ENCODE measurements at places on chromosomes 2 and 18.

- DNase-seq: no peak
Observed at GRCh38 chr2:832635-833034, 118.0 kb upstream of the SNTG2 start.

DNA sequence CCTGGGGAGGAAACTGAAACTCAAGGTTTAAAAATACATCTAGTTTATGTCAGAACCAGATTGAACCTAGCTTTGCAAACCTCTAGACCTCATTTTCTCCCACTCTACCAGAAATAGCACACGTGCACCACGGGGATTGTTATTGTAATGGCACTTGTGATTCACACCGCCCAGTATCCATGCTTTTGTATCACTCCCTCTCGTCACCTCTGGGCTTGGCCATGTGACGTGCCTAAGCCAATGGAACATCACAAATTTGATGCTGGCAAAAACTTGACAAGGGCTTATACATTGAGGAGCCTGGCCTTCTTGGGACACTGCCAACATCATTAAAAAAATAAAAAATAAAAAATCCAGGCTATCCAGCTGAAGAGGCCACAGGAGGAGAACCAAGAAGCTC, 495.8 kb upstream of the POU3F3 start:
- DNase-seq: no peak

DNA sequence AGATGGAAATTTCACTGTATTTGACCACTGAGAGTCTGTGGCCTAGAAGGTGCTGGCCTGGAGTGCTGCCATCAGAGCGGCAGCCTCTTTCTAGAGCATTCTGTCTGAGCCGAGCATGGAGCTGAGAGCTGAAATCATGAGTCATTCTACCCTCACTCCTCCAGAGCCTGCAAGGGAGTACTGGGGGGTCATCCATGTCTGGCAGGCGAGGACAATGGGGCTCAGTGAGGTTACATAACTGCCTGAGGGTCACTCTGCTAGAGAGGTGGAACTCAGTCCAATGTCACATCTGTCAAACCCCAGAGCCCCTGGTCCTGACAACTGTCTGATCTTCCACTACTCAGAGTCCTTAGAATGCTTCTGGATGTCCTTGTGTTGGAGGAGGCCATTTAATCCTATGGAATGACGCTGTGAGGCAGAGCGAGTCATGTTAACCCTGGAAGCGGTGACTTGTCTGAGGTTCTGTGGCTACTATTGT, 65.3 kb downstream of the HAUS1 start:
- DNase-seq: no peak

DNA sequence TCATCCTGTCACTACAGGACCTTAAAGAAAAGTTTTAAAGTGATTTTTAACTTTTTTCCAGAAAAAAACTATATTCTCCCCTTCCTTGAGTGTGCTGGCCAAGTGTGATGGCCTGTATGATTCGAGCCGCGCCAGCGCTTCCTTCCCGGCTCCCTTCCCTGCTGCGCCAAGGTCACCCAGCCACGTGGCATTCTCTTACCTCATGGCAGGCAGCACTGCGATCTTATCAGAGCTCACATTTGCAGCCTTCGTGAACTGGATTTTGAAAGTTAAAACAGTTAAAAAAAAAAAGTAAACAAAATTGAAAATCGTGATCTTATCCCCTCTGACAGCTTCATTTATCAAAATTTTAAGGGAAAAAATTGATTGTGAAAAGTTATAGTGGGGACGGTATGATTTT, 279.8 kb downstream of the PTGR3 start:
- DNase-seq: no peak

- DNase-seq: no peak
Observed at GRCh38 chr2:56148825-56149224, 35.0 kb upstream of the CCDC85A start.

- DNase-seq: no peak
Observed at GRCh38 chr18:10892786-10893185, 256.6 kb downstream of the PIEZO2 start.

DNA sequence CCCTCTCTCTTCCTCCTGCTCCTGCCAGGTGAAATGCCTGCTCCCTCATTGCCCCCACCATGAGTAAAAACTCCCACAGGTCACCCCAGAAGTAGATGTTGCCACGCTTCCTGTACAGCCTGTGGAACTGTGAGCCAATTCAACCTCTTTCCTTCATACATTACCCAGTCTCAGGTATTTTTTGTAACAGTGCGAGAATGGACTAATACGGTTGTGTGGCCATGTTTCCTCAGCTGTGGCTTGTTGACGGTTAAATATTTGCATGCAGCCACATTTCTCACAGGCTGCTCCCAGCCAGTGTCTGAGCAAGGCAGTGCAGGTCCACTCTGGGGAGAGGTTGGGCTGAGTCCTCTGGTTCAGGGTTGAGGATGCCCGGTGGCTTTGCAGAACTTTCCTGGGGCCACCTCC, 27.8 kb upstream of the COPS8 start:
- DNase-seq: no peak

DNA sequence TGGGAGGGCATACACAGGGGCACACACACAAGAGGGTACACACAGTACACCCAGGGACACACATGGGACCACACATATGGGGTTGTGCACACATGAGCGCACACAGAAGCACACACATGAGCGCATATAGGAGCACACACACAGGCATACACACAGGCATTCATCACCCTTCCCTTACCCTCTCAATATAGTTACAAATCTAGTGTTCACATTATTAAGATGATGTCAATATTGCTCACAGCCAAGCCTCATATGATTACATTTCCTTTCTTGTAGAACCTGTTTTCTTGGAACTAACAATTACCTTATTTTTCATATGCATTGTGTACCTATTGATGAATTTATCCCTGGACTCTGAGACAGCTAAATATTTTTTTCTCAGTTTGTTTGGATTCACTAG, 156.7 kb downstream of the FHOD3 start:
- DNase-seq: no peak

DNA sequence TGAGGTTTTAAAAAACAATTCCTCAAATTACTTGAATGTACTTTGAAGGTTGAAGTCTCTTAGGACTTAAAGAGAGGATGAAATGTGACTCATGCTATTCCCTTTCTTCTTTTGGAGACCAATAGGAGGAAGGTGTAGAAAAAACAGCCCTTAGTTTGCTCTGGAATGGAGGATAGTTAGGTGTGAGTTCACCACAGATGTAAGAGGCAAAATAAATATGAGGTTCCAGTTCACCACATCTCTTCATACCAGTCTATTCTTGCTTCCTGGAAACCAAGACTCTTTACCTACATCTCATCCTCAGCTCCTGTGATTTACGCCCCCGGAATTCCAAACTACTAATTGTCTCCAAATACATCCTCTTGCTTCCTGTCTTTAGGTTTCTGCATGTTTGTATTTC, 77.5 kb upstream of the TTC21B start:
- no peak for DNase-seq

DNA sequence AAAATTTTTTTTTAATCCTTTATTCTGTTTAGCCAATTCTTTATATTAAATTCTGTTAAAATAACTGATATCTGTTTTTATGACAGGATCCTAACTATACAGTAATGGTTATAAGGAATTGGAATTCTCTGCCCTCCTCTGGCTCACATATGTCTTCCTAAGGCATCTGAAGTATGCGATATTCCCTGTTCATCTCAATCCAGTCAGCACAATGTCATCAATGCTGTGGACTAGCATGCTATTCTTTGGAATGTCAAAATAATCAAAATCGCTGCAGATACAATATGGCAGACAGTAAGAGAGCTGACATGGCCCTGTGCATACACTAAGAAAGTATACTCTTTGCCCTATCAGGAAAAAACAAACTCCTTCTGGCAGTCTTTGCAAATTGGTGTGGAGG, 107.6 kb downstream of the AP1S3 start:
- DNase-seq: no peak

DNA sequence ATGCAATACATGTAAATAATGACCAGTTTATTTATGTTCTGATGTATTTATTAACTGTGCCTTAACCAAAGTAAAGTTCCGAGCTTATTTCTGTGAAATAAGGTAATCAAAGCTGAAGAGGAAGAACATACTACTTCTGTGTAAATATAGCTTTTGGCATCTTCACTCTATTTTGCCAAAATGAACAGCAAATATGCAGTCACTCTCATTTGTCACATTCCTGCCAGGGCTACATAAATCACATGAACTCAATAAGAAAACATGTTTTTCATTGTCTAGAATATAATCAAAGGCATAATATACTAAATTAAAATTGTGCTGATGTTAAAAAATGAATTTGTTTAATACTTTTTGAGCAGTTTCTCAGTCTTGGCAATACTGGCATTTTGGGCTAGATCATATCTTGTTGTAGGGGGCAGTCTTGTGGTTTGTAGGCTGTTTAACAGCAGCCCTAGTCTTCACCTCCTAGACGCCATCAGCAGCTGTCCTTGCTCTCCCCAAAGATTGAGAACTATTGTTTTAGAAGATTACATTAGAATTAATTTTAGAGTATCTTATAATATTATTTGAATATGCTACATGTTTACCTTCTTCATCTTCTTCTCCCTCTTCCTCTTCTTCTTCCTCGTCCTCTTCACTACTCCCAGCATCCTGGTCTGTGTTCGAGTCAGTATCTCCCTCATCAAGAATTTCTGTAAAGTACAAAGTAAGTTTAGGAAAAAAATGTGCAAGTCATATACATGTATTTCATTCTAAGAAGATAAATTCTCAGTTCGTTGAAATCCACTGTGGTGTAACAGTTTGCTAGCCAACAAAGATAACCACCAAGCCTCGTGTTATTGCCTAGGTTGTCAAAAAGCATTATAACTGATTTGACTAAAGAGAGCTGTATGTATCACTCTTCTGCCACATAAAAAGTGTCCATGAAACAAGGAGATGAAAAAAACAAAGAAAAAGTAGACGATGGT, 41.5 kb downstream of the CWC22 start:
- no peak for DNase-seq

- DNase-seq: no peak
Observed at GRCh38 chr2:182015334-182016109, 29.9 kb downstream of the PPP1R1C start.

GRCh38 chr2:62221141-62221540, 25.2 kb downstream of the B3GNT2 start:
- DNase-seq: no peak

- no peak for DNase-seq
Observed at GRCh38 chr2:197515315-197515738, 539 bp upstream of the MOB4 start.

DNA sequence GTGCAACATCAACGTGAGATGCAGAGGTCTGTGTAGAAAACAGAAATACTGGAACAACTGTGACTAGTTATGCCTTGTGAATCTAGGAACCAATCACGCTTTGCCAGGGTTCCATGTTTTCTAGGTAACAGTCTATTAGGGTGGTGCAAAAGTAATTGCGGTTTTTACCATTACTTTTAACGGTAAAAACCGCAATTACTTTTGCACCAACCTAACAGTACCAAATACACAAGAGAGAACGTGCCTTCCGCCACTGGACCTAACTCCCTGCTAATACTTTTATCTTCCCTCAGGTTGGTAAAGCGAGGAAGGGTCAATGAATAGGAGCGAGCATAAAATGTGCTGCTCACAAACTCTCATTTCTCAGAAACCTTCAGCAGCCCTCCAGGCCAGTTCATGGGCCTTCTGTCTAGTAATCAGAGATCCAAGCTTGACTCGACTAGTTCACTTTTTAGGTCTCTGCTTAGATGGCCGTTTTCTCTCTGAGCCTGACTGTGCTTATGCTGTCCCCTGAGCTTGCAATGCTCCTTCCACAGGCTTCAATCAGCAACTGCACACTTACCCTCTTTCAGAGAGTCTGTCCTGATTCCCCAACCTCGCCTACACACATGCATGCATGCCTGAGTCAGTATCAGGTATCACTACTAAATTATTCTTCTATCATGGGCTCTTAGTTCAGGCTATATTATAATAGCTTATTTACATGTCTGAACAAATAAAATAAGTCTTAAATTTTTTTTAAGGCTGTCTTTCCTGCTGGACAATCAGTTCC, 47.0 kb downstream of the PLEKHM3 start:
- no peak for DNase-seq

GRCh38 chr2:65313954-65314256, 86.3 kb downstream of the ACTR2 start:
- no peak for DNase-seq

DNA sequence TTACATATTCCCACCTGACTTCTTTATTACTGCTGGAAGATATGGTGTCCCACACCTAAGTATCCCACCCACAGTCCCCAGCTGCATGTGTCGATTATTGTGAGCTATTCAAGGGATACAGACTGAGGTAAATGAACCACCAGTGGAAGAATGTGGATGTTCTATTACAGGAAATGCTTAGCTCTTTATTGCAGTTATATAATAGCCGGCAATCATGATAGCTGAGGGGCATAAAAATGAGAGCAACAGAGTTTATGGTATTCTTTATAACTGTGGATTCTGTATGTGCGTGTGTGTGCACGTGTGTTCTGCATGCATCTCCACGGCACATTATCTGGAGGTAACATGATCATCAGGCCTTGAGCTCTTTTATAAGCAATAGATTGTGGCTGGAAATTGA, 198.9 kb downstream of the NEDD4L start:
- no peak for DNase-seq

DNA sequence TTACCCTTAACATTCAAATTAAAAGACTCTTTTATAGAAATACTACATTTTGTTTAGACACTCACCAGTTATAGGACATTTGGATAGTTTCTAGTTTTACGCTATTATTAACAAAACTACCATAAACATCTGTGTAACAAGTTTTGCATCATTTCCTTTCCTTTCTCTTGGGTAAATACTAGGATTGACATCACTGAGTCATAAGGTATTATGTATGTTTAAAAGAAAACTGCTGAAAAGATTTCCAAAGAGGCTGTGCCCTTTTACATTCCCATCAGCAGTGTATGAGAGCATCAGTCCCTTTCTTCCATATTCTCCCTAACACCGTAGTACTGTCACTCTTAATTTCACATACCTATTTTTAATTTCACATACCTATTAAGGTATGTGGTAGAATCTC, 130.6 kb downstream of the USP34 start:
- no peak for DNase-seq

DNA sequence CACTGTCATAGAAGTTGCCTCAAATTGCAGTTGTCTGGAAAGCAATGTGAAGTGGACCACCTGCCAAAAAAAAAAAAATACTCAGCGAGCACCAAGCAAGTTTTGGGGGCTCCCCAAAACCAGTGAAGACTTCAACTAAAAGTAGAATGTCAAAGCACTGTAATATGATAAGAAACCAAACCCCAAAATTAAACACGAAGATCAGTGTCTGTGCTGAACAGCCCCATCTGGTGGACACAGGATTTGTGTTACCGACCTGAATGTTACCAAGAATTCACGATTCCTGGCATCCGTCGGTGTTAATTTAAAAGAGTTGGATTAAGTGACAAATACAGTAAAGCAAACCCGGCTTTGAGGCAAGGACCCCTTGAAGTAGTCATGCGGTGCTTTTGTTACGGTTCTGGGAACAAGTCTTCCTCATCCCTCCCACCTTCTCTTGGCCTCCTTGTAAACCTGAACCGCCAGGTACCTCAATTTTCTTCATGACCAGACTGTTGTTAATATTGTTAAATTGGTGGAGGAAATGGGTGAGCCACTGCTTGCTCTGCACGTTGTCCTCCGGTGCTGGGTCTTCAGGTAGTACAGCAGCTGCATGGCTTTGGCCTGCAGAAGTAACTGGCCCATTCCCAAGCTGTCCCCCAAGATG, 31.3 kb upstream of the SSB start:
- peak; percentile 71 for DNase-seq
